ENCODE measurements at places on chromosomes 5 and 9. TPM values are rescaled to one million over a fixed set of nuclear protein-coding genes. Genes with fewer than 3 reads are reported as not detected.

DNA sequence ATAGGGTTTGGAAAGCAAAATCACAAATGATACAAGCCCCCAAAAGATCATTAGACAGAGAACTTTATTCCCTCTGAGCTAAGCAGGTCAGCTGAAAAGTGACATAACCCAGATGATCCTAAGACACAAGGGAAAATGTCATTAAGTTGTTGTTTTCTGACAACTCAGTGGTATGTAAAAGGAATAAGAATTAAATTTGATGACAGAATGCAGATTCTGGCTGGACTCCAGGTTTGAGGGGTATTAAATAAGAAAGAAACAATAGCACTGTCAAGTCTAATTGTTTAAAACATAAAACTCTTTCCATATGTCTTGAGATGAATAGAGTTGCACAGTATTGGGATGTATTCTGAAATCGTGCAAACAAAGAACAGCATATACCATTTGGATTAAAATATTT is 429.9 kb downstream of the CAAP1 start:
- no peaks in the 10 kb centered on the region for H3K36me3 ChIP-seq
- H3K27me3 ChIP-seq, result no peaks in the 10 kb centered on the region
- no peak overlapping the region for H3K27ac ChIP-seq
- no peaks in the 10 kb centered on the region for H3K4me1 ChIP-seq

- H3K4me3 ChIP-seq, result no peak overlapping the region
- H3K36me3 ChIP-seq, result no peaks in the 10 kb centered on the region
- peaks cover 57% of the 10 kb centered on the region for H3K4me1 ChIP-seq
- no peak overlapping the region for H3K27ac ChIP-seq
- H3K27me3 ChIP-seq, result no peaks in the 10 kb centered on the region
Observed at GRCh38 chr9:38046661-38047300, 22.2 kb downstream of the SHB start.

- H3K27ac ChIP-seq, result no peak overlapping the region
- DNase-seq, result no peak
- no peaks in the 10 kb centered on the region for H3K36me3 ChIP-seq
- H3K4me3 ChIP-seq, result no peak overlapping the region
- no peaks in the 10 kb centered on the region for H3K27me3 ChIP-seq
- no peaks in the 10 kb centered on the region for H3K4me1 ChIP-seq
Observed at GRCh38 chr9:99718631-99719030, 103.1 kb upstream of the NR4A3 start.

- H3K4me3 ChIP-seq, result no peak overlapping the region
- no peaks in the 10 kb centered on the region for H3K4me1 ChIP-seq
- no peak for DNase-seq
- H3K27me3 ChIP-seq, result no peaks in the 10 kb centered on the region
Observed at GRCh38 chr9:87613265-87614111, 112.4 kb upstream of the CTSL start.

DNA sequence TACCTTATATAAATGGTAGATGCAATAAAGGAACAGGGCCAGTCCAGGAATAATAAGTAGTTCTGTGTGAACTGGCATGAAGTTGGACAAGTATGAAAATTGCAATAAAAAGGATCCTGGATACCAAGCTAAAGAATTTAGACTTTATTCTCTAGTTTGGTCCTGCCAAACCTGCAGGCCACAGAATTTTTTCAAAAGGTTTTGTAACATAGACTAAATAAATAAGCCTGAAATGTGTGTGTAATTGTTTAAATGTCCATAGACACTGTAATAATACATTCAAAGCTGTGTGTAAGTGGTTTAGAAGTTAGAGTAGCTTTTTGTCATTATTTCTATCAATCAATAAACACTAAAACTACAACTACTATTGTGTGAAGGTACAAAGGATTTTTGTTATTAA is 75.8 kb upstream of the PLPP1 start:
- H3K4me3 ChIP-seq, result no peak overlapping the region
- no peaks in the 10 kb centered on the region for H3K4me1 ChIP-seq
- H3K27ac ChIP-seq, result no peak overlapping the region
- no peaks in the 10 kb centered on the region for H3K27me3 ChIP-seq
- no peak for DNase-seq
- H3K36me3 ChIP-seq, result no peaks in the 10 kb centered on the region

DNA sequence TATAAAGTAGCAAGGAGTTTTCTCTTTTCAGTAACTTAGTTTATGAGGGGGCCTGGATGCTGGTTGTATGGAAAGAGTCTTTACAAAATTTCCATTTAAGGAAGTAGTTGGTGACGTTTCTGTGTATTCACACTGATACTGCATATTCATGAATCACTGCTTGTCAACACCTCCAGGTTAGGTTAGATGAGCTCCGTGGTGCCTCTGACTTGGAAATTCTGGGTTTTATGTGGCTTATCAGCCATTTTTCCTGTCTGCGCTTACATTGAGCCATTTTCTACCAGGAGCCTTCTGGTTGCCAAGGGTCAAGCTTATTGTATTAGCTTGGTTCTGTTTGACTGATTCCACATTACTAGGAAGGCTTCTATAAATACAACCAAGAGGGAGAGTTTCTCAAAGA is 128.3 kb downstream of the SLC28A3 start:
- no peak overlapping the region for H3K27ac ChIP-seq
- DNase-seq, result no peak
- peaks cover 1% of the 10 kb centered on the region for H3K4me1 ChIP-seq
- H3K4me3 ChIP-seq, result no peak overlapping the region
- H3K36me3 ChIP-seq, result no peaks in the 10 kb centered on the region

DNA sequence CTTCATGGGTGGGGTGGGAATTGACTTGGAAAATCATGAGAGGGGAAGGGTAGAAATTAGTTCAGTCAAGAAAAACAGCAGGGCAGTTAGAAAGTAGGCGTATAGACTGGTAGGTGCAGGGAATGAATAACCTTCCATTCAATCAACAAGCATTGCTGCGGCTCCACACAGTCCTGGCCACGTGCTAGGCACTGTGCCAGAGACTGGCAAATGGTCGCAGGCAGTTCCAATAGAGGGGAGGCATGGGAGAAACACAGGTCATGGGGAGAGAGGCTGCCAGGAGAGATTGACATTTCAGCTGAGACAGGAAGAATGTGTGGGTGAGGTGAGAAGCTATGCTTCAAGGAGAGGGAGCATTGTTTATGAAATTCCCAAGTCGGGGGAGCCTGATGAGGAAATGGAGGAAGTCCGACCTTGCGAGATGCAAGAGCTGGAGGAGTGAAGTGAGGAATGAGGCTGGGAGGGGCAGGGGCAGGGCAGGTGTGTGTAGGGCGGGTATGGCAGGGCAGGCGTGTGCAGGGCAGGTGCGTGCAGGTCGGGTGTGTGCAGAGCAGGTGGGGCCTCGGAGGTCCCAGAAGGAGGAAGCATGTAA is 54.4 kb upstream of the PPARGC1B start:
- no peak overlapping the region for H3K27ac ChIP-seq
- H3K36me3 ChIP-seq, result no peaks in the 10 kb centered on the region
- no peak overlapping the region for H3K4me3 ChIP-seq
- DNase-seq, result no peak
- H3K27me3 ChIP-seq, result no peaks in the 10 kb centered on the region

GRCh38 chr5:113336975-113337374 is 97.8 kb downstream of the TSSK1B start:
- no peaks in the 10 kb centered on the region for H3K27me3 ChIP-seq
- H3K4me1 ChIP-seq, result peaks cover 18% of the 10 kb centered on the region
- no peak overlapping the region for H3K4me3 ChIP-seq
- H3K36me3 ChIP-seq, result no peaks in the 10 kb centered on the region
- peak overlapping the region; percentile 43 for H3K27ac ChIP-seq
- DNase-seq, result no peak

DNA sequence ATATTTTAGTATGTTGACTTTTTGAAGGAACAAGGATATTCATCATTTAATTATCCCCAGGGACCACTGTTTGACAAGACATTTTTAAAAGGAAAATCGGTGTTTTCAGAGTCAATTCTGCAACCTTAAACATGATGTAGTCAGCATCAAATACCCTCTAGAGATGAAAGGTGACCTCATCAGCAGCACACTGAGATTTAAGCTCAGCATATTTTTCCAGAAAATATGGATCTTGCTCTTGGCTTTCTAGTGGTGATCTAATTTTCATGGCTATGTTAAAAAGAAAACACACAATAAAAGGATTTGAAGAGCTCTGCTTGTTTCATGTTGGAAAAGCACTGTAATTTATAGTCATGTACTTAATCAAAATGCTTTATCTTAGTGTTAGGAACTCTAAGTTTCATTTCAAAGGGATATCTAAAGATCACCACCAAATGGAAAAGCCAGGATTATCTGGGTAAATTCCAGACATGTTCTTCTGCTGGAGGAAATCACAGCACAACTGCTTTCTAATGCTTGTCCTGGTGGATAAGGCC is 487.2 kb downstream of the ENC1 start:
- no peaks in the 10 kb centered on the region for H3K27me3 ChIP-seq
- H3K4me3 ChIP-seq, result no peak overlapping the region
- no peaks in the 10 kb centered on the region for H3K4me1 ChIP-seq
- no peaks in the 10 kb centered on the region for H3K36me3 ChIP-seq
- DNase-seq, result no peak

- DNase-seq, result no peak
- H3K36me3 ChIP-seq, result no peaks in the 10 kb centered on the region
- no peak overlapping the region for H3K27ac ChIP-seq
- peaks cover 21% of the 10 kb centered on the region for H3K4me1 ChIP-seq
- no peaks in the 10 kb centered on the region for H3K27me3 ChIP-seq
Observed at GRCh38 chr5:148962761-148963324, 100.0 kb downstream of the SH3TC2 start.

GRCh38 chr5:43711496-43711895 is 108.5 kb downstream of the NNT start:
- H3K36me3 ChIP-seq, result no peaks in the 10 kb centered on the region
- no peak for DNase-seq

DNA sequence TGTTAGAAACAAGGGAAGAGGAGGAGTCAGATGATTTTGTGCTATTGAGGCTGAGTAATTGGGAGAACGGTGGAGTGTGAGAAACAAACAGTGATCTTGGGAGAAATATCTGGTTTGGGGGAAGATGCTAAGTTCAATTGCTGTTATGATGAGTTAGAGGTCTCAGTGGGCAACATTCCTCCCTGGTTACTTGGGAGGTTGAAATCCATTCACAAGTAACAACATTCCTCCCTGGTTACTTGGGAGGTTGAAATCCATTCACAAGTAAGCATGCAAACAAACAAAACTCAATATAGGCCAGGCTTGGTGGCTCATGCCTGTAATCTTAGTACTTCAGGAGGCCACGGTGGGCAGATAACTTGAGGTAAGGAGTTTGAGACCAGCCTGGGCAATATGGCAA is 38.7 kb downstream of the AGXT2 start:
- H3K27ac ChIP-seq, result no peak overlapping the region
- no peaks in the 10 kb centered on the region for H3K36me3 ChIP-seq
- H3K27me3 ChIP-seq, result no peaks in the 10 kb centered on the region
- H3K4me1 ChIP-seq, result no peaks in the 10 kb centered on the region
- DNase-seq, result no peak

DNA sequence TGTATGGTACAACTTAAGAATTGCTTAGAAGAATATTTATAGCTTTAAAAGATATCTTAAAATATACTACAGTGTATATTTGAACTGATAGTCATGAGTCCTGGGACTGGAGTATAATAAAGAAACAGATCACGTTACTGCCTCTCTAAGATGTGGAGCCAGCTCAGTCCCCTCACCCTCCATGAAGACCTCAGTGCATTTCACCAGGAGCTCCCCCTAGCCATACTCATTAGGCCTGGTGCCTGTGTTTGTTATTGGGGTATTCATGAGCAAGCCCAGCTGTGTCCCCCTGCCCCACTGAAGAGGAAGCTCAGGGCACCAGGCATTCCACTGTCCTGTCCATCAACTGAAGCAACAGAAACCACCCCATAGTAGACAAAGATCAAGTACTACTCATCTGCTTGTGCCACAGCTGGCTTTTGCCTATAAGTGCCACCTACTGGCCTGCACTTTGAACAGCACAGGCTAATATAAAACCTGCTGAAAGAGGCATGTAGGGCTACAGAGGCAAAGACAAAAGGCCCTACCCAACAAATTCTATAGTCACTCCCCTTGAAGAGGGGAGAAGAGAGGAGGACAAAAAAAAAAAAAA is 850.2 kb upstream of the NUDT12 start:
- no peaks in the 10 kb centered on the region for H3K36me3 ChIP-seq
- H3K4me1 ChIP-seq, result no peaks in the 10 kb centered on the region
- no peak for DNase-seq

DNA sequence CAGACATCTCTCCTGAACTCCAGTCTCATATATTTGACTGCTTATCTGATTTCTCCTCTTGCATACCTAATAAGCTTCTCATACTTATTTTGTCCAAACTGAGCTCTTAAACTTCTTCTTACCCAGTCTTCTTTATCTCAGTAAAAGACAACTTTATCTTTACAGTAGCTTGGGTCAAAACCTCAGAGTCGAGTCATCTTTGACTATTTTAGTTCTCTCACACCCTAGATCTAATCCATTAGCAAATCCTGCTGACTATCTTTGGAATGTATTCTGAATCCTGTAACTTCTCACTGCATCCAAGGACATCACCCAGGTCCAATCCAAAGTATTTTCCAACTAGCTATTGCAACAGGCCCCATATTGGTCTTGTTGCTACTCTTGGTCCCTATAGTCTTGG is 11.8 kb upstream of the JAK2 start:
- DNase-seq, result no peak
- H3K36me3 ChIP-seq, result no peaks in the 10 kb centered on the region

GRCh38 chr9:69180670-69181069 is 6.6 kb downstream of the TJP2 start:
- no peaks in the 10 kb centered on the region for H3K36me3 ChIP-seq
- no peak overlapping the region for H3K4me3 ChIP-seq
- peaks cover 31% of the 10 kb centered on the region for H3K4me1 ChIP-seq
- peak overlapping the region; percentile 4 for H3K27ac ChIP-seq

DNA sequence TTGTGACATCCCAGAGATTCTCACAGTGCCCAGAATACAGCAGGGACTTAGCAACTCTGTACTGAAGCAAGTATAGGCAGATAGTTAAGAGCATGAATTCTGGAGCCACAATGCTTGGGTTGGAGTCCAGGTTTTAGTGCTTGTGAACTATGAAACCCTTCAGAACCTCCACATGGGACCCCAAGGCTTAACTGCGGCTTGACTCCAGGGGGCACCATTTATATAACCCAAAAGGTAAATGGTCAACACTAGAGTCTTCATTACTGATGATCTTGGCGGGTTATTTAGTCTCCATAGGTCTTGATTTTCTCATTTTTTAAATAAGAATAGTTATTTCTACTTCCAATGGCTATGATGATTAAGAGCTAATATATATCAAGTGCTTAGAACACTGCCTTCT is 390.3 kb downstream of the TAF11L14 start:
- no peaks in the 10 kb centered on the region for H3K4me1 ChIP-seq
- DNase-seq, result no peak
- no peak overlapping the region for H3K4me3 ChIP-seq
- no peaks in the 10 kb centered on the region for H3K27me3 ChIP-seq
- H3K27ac ChIP-seq, result no peak overlapping the region

DNA sequence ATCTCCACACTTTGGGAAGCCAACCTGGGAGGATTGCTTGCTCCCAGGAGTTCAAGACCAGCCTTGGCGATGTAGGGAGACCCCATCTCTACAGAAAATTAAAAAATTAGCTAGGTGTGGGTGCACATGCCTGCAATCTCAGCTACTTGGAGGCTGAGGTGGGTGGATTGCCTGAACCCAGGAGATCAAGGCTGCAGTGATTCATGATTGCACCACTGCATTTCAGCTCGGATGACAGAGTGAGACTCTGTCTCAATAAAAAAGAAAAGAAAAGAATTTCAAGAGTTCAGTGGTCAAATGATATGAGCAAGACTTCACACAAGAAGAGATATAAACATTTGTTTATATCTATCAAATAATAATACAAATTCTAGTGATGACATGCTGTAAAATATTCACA is 23.0 kb upstream of the MTAP start:
- H3K4me1 ChIP-seq, result no peaks in the 10 kb centered on the region
- H3K36me3 ChIP-seq, result no peaks in the 10 kb centered on the region
- H3K4me3 ChIP-seq, result no peak overlapping the region
- no peaks in the 10 kb centered on the region for H3K27me3 ChIP-seq

The IL3 gene
- not detected for total RNA-seq

The TICAM2 gene
- 0.98 TPM for total RNA-seq

The PCDHA6 gene
- 1.2 TPM for total RNA-seq

The CCDC192 gene
- total RNA-seq, result not detected

The RCL1 gene
- total RNA-seq, result 24.8 TPM
